ENCODE measurements at places on chromosomes 2 and 18.
A peak's percentile ranks its signal among the peaks of the same experiment; 100 is the strongest.

GRCh38 chr2:176699098-176699497 lies 429.9 kb downstream of the MTX2 start:
- H3K27me3 ChIP-seq = no peaks in the 10 kb centered on the region
- H3K36me3 ChIP-seq = no peaks in the 10 kb centered on the region
- no peak overlapping the region for H3K4me3 ChIP-seq
- no peaks in the 10 kb centered on the region for H3K4me1 ChIP-seq

DNA sequence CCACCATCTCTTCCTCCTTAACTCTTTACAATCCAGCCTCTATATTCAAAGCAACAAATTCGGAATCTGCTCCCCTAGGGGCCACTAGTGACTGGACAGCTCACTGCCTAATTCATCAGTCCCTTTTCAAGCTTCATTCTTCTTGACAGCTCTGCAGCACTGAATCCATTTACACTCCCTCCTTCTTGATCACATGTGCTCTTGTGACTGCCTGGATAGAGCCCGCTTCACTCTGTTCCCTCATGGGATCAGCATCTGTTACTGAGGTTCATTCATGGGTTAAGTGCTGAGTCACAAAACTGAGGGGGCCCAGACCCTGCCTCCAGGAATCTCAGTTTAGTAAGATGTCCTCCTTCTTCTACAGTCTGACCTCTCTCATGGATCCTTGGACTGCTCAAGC lies 81.5 kb downstream of the CYRIA start:
- no peaks in the 10 kb centered on the region for H3K4me1 ChIP-seq
- H3K27ac ChIP-seq = no peak overlapping the region
- no peak for DNase-seq
- H3K27me3 ChIP-seq = no peaks in the 10 kb centered on the region
- H3K36me3 ChIP-seq = no peaks in the 10 kb centered on the region

- H3K27ac ChIP-seq = no peak overlapping the region
- H3K27me3 ChIP-seq = no peaks in the 10 kb centered on the region
- no peak overlapping the region for H3K4me3 ChIP-seq
- H3K36me3 ChIP-seq = no peaks in the 10 kb centered on the region
- H3K4me1 ChIP-seq = no peaks in the 10 kb centered on the region
- DNase-seq = no peak
Measured at GRCh38 chr2:181977661-181978350, 7.8 kb upstream of the PPP1R1C start.

- no peak overlapping the region for H3K27ac ChIP-seq
- no peaks in the 10 kb centered on the region for H3K36me3 ChIP-seq
- no peak for DNase-seq
- peaks cover 4% of the 10 kb centered on the region for H3K27me3 ChIP-seq
- peaks cover 4% of the 10 kb centered on the region for H3K4me1 ChIP-seq
Measured at GRCh38 chr2:236499691-236500578, 69.7 kb upstream of the ACKR3 start.

- no peaks in the 10 kb centered on the region for H3K4me1 ChIP-seq
- H3K36me3 ChIP-seq = no peaks in the 10 kb centered on the region
- DNase-seq = no peak
- no peak overlapping the region for H3K27ac ChIP-seq
- no peak overlapping the region for H3K4me3 ChIP-seq
Measured at GRCh38 chr2:179174240-179174639, 90.4 kb downstream of the SESTD1 start.

DNA sequence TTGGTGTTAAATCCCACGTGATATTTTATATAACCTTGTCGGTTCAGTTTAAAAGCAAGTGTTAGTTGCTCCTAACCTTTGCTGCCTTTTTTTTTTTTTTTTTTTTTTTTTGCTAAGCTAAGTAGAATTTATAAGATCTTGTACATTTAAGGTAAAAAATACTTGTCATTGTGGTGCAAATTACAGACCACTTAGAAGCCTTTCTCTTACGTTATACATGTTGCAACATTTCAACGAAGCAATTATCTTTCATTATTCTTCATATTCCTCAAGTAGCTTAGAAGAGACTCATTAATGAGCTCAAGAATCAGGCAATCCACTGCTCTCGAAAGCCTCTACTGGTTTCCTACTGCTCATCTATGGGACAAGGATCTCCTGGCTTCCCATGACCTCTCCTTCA lies 14.9 kb upstream of the IL1RL2 start:
- no peak overlapping the region for H3K27ac ChIP-seq
- no peak overlapping the region for H3K4me3 ChIP-seq
- H3K36me3 ChIP-seq = peaks cover 94% of the 10 kb centered on the region
- H3K27me3 ChIP-seq = no peaks in the 10 kb centered on the region
- no peak for DNase-seq
- no peaks in the 10 kb centered on the region for H3K4me1 ChIP-seq

DNA sequence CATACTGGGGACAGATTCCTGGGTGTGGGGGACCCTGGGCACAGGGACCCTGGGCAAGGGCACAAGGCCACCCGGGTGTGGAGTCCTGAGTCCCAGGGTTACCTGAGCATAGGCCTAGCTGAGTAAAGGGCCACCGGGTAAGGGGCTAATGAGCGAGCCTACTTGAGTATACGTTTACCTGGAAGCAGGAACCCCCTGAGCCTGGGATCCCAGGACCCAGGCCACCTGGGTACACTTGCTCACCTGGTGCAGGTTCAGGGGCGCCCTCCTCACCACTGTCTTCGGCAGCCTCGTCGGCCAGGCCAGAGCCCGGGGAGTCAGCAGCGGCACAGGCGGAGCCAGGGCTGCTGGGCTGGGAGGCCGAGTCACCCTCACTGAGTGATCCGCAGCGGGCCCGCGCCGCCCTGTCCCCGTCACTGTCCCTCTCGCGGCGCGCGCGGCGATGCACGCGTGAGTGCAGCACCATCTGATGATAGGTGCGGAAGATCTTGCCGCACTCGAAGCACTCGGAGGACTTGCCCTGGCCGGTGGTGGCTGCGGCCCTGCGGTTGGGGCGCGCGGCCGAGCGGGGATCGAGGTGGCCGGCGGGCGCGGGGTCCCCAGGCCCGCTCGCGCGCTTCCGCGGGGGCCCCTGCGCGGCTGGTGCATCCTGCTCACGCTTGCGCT lies 53.9 kb downstream of the ZNF516 start:
- no peak overlapping the region for H3K27ac ChIP-seq
- DNase-seq = no peak
- no peaks in the 10 kb centered on the region for H3K27me3 ChIP-seq
- H3K36me3 ChIP-seq = peaks cover 46% of the 10 kb centered on the region
- peaks cover 27% of the 10 kb centered on the region for H3K4me1 ChIP-seq
- H3K4me3 ChIP-seq = no peak overlapping the region

- H3K4me1 ChIP-seq = no peaks in the 10 kb centered on the region
- H3K27me3 ChIP-seq = no peaks in the 10 kb centered on the region
- H3K4me3 ChIP-seq = no peak overlapping the region
- no peak for DNase-seq
- H3K27ac ChIP-seq = no peak overlapping the region
Measured at GRCh38 chr2:79129804-79130203, 9.5 kb downstream of the REG1A start.

DNA sequence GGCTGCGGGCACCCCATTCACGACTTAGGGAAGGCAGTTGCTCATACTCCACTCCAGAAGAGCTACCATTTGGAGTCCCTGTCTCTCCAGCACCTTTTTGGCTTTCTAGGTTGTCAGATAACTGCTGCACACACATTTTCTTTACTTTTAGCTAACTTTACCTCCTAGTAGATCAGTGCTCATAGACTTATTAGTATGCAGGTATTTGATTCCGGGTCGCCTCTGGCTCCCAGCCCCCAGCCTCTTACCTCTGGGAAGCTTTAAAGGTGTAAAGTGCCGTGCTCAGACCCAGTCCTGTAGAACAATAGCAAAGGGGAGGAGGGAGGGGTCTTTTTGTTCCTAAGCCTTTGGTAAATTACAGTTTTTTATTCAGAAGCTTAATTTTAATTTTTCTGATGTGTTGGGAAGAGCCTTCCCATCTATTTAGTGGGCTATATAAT lies 102.9 kb downstream of the SPTBN1 start:
- peaks cover 63% of the 10 kb centered on the region for H3K4me1 ChIP-seq
- DNase-seq = no peak
- peak overlapping the region; percentile 92 for H3K27ac ChIP-seq
- no peaks in the 10 kb centered on the region for H3K27me3 ChIP-seq

DNA sequence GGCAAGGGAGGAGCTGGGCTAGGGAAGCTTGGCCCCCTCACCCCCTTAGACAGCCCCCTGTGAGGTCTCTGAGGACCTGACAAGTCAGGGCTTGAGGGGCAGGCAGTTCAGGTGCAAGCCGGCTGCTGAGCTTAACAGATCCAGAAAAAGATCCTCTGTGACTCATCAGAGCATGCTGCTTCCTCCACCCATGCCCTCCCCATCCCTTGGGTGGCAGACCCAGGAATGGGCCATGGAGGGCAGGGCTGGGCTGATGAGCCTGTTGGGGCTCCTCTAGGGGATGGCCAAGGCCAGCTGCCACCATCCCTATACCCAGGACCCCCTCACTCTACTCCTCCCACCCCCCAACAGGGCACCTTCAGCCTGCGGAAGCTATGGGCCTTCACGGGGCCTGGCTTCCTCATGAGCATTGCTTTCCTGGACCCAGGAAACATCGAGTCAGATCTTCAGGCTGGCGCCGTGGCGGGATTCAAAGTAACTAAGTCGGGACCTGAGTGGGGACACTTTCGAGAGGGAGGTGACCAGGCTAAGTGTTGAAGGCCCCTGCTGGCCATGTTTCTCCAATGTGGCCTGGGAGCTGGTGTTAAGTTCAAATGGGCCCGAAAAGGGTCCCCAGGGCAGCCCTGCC lies 1.9 kb downstream of the SLC11A1 start:
- no peak for DNase-seq
- no peak overlapping the region for H3K27ac ChIP-seq
- H3K4me1 ChIP-seq = peaks cover 6% of the 10 kb centered on the region
- H3K4me3 ChIP-seq = peak overlapping the region; percentile 30

GRCh38 chr2:133452146-133452545 lies 116.1 kb downstream of the NCKAP5 start:
- no peaks in the 10 kb centered on the region for H3K27me3 ChIP-seq
- no peak overlapping the region for H3K27ac ChIP-seq
- no peaks in the 10 kb centered on the region for H3K36me3 ChIP-seq
- no peak for DNase-seq
- H3K4me1 ChIP-seq = no peaks in the 10 kb centered on the region

DNA sequence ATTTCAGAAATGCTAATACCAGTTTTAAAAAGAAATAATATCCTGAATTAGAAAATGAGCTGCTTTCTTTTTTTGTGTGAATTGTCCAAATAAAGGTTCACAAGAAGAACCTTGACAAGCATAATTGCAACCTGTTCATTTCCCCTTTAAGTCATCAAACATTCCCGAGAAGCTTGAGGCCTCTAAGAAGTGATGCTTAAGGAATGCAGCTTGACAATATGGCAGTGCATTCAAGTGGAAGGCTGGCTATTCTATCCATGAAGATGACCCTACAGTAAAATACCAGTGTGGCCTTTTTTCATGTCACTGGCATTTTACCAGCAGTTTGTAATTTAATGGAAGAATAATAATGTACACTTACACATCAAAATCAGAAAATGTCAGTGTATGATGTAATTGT lies 216.7 kb downstream of the CTNNA2 start:
- H3K27ac ChIP-seq = no peak overlapping the region
- H3K36me3 ChIP-seq = no peaks in the 10 kb centered on the region
- H3K4me1 ChIP-seq = no peaks in the 10 kb centered on the region
- no peak for DNase-seq
- H3K4me3 ChIP-seq = no peak overlapping the region

DNA sequence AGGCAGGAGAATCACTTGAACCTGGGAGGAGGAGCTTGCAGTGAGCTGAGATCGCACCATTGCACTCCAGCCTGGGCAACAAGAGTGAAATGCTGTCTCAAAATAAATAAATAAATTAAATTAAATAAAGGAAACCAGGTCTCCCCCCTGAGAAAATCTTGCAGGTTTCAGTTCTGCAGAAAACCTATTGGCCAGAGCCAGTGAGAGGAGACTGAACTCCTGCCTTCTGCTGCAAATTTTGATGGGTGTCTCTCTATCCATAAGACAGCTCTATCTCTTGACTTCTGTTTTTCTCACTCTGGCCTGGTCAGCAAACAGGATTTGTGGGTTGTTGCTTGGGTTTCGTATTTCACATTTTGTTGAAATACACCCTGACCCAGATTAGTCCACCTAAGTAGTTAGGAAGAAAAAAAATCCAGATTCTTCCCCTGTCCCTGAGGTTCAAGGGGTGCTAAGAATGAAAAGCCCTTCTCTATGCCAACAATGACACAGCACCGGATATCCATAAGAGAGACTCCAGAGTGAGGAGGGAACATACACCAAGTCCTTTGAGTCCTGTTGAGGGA lies 86.7 kb upstream of the MAP4K4 start:
- H3K27ac ChIP-seq = no peak overlapping the region
- H3K36me3 ChIP-seq = no peaks in the 10 kb centered on the region
- H3K4me1 ChIP-seq = no peaks in the 10 kb centered on the region
- H3K4me3 ChIP-seq = no peak overlapping the region
- no peak for DNase-seq

DNA sequence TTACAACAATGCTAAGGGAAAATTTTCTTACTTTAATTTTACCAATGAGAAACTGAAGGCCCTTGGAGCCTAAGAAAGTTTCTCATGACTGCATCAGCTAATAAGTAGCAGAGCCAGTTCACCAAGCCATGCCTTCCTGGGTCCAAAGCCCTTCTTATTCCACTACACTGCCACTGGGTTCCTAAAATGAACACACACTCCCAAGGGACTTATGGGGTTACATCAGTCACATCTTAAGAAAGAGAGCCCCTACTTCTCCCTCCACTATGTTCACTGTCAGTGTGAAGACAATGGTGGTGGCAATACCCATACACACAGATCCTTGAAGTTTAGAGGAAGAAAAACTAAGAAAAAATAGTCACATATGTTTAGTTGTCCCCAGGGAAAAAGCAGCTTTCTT lies 20.6 kb downstream of the MBD2 start:
- H3K4me3 ChIP-seq = no peak overlapping the region
- H3K36me3 ChIP-seq = peaks cover 35% of the 10 kb centered on the region
- no peak overlapping the region for H3K27ac ChIP-seq
- H3K4me1 ChIP-seq = peaks cover 40% of the 10 kb centered on the region
- H3K27me3 ChIP-seq = no peaks in the 10 kb centered on the region

DNA sequence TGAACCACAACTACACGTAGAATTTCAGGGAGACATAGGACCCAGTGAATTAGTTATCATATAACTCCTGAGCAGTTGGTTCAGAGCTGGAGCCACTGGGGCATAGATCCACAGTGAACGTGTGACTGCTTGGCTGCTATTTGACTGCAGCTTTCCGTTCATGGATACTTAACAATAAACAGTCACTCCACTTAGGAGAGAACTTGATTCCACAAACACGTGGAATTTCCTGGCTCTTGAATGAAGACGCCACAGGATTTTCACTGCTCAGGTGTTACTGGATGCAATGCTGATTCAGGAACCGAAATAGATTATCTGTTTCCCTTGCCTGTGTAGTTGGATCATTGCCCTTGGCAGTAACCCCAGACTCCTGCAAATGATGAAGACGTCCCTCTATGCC lies 679.1 kb upstream of the ZEB2 start:
- no peaks in the 10 kb centered on the region for H3K36me3 ChIP-seq
- H3K27me3 ChIP-seq = no peaks in the 10 kb centered on the region
- H3K4me3 ChIP-seq = no peak overlapping the region
- no peak overlapping the region for H3K27ac ChIP-seq
- no peak for DNase-seq

- peaks cover 10% of the 10 kb centered on the region for H3K27me3 ChIP-seq
- no peak for DNase-seq
- no peaks in the 10 kb centered on the region for H3K36me3 ChIP-seq
- no peaks in the 10 kb centered on the region for H3K4me1 ChIP-seq
Measured at GRCh38 chr18:48202006-48202348, 207.2 kb downstream of the ZBTB7C start.

Measured in stomach (tissue), 19 donors.